ENCODE measurements at places on chromosomes 7 and 10.

DNA sequence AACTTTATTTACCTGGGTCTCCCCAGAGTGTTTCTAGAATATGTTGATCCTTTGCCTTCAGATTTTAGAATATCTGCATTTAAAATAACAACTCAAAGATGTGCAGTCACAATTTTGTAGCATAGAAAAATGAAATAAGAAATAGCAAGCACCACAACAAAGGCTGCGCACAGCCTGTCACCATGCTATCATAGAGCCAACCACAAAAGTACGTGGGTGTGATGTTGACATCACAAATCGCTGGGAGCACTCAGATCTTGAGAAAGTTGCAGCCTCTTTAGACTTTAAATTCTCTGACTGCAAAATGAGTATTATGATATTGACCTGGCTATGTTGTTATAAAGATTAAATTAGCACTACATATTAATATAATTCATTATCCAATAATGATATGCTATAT lies 177.9 kb downstream of the TNS3 start:
- DNase-seq: no peak

DNA sequence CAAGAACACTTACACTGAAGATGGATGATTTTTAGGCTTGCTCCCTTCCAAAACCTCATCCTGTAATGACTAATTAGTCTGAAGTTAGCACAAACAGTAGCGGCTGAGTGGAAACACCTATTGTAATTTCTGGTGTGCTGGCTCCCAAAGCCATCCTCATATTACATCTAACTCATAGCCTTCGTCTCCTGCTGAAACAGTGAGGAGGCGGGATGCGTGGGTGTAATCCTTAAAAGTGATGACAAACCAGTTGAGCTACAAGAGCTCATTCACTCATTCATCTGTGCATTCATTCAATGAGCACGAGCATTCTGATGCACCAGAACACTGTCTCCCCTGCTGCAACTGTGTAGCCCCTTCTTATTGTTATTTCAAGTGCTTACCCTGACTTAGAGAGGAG lies 235.3 kb downstream of the CALN1 start:
- no peak for DNase-seq

DNA sequence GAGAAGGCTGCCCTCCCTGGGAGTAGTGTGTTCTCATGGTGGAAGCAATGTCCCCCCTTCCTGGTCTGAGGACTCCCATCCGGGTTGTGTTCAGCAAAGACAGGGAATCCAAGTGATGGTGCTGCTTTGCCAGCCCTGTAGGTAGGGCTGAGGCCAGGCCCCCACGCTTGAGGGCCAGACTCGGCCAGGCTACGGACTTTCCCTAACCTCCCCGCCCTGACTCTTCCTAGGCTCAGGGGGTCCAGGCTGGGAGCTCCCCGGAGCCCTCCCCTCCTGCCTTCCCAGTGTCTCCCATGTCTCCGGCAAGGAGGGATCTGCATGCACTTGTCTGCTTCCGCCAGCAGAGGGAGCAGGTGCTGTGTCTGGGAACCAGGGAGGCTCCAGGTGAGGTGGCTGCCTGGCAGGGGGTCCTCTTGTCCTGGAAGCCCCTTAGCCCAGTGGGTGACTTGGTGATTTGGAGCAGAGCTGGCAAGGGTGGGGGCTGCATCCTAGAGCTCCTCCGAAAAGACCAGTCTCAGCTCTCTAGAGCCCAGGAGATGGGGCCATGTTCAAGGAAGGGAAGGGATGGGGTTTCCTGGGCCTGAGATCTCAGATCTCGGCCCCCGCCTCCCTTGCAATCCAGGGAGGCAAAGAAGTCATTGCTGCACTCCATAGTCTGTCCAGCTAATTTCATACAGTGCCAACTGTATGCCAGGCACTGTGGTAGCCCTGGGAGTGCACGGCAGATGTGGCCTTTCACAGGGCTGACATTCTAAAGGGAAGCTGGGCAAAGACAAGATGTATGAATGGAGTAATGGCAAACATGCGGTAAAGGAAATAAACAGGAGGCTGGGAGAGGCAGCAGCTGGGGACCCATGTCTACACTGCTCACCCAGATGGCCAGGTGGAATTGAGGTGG lies 20.3 kb upstream of the SFRP5 start:
- peak; percentile 84 for DNase-seq

- peak; percentile 93 for DNase-seq
Measured at GRCh38 chr7:322111-322671, 32.2 kb downstream of the FOXL3 start.

DNA sequence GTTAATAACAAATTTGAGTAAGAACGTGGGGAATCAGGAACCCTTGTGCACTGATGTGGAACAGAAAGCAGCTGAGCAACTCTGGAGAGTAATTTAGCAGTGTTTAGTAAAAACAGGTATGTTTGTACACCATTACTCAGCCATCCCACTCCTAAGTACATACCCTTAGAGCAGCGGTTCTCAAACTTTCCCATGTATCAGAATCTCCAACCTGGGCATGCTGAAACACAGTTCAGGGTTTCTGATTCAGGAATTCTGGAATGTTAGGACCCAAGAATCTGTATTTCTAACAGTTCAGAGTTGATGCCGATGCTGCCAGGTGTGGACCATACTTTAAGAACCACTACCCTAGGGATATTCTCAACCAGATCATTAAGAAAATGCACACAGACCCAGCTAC lies 5.1 kb downstream of the SGMS1 start:
- no peak for DNase-seq

- DNase-seq: no peak
Measured at GRCh38 chr7:20218279-20218678, 1.1 kb upstream of the MACC1 start.

- no peak for DNase-seq
Measured at GRCh38 chr7:44998153-44998871, 1.7 kb upstream of the CCM2 start.

- peak; percentile 81 for DNase-seq
Measured at GRCh38 chr7:76011442-76011861, 17.1 kb upstream of the TMEM120A start.

DNA sequence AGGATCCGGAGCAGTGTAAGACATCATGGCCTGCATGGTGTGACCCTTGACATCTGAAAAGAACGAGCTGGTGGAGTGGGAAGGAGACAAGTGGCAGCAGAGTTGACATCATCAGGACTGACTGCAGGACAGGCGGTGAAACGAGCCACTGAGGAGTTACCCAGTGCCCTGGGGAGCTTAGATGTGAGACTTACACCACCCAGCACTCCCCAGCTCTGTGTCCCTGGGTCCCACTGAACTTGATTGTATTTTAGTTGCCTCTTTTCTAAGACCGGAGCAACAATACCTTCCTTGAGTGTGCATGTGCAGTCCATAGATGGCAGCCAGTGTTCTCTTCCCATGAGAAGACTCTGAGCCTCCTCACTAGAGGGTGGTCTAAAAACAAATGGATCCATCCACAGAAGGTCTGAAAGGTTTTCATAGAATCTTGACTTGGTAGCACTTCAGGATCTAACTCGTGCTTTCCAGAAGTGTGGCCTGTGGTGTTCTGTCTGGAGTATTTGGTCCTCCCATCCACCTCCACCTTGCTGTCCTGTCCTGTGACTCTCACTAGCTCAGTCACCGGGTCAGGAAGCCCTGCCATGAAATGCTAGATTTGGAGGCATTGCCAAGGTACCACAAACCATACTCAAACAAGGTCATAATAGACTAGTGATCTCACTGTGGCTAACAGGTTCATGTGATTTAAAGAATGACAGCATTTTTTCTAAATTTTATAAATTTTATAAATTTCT lies 59.0 kb downstream of the IKZF1 start:
- DNase-seq: no peak

DNA sequence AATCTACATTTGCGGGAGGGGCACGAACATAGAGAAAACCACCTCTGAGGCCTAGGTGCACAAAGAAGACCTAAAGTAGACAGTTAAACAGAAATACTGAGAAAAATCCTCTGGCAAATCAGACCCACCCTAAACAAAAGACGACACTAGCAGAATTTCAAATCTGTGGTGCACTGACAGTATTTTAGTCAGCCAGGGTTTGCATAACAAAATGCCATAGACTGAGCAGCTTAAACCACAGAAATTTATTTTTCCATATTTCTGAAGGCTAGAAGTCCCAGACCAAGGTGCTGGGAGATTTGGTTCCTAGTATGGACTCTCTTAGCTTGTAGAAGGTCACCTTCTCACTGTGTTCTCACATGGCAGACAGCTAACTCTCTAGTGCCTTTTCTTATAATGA lies 26.3 kb downstream of the IPMK start:
- peak; percentile 36 for DNase-seq

GRCh38 chr7:129606803-129607202 lies 4.7 kb upstream of the NRF1 start:
- DNase-seq: no peak

GRCh38 chr7:29370531-29371314 lies 176.1 kb downstream of the CHN2 start:
- DNase-seq: no peak

- peak; percentile 68 for DNase-seq
Measured at GRCh38 chr10:4241724-4242345, 456.8 kb upstream of the KLF6 start.

DNA sequence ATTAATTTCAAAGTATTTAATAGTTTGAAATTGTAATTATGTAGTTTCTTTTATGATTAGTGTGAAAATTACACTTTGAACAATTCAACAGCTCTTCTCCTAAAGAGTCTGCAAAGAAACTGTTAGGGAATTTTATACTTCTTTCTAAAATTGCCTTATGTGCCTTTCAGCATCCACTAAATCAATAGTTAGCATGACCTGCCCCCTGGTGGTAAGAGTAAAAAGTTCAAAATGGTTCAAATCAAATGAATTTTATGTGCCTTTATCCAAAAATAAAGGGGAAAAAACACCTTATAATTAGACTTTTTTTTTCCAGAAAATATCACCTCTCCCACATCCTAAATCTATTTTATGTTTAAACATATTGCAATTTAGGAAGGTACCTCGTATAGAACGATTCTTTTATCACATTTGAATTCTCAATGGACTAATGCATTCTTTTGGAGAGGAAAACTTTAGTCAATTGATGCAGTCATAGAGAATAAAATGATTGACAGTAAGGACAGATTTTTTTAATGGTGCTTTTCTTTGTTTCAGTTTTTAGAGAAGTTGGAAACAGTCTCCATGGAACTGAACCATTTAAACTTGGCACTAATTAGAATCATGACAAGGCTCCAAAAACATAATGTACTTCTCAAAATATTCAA lies 163.7 kb downstream of the SEMA3D start:
- DNase-seq: peak; percentile 7

- no peak for DNase-seq
Measured at GRCh38 chr7:155813546-155814315, 1.5 kb upstream of the SHH start.
